Natural killer cell treated with Interleukin-12 subunit alpha and Interleukin-12 subunit beta and Interleukin-15 and Interleukin-18, amount 100 ng/mL, for 72 hours (primary cell): ENCODE measurements at places on chromosomes 6 and 20.

GRCh38 chr6:151352410-151353396 lies 38.7 kb downstream of the ZBTB2 start:
- no peaks in the 10 kb centered on the region for H3K36me3 ChIP-seq
- no peak for DNase-seq
- no peak overlapping the region for H3K27ac ChIP-seq

DNA sequence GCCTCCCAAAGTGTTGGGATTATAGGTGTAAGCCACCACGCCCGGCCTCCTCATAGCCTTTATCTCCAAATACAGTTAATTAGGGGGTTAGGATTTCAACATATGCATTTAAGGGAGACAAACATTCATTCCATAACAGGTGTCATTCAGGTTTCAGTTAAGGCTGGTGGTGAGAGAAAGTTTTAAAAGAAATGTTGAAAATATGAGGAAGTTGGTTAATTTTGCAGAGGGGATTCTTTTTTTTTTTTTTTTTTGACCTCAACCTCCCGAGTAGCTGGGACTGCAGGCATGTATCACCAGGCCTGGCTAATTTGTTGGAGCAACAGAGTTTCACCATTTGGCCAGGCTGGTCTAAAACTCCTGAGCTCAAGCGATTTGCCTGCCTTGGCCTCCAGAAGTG lies 12.5 kb upstream of the EBF4 start:
- no peaks in the 10 kb centered on the region for H3K4me1 ChIP-seq
- DNase-seq: no peak
- H3K27ac ChIP-seq: no peak overlapping the region
- H3K36me3 ChIP-seq: no peaks in the 10 kb centered on the region

DNA sequence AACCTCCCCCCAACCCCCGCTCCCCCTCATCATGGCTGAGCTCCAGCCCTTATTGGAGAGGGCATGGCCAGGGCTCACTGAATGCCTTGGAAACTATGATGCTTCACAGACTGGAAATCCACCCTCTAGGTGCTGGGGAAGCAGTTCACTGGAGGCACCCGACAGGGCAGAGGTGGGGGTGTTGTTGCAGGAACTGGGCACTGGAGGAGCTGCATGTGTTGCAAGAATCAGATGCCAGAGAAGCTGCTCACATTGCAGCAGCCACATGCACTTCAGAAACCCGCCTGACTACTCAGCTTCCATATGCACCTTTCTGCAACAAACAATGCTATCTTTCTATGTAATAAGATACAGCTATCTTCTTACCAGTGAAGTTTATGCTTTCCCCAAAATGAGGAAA lies 7.9 kb upstream of the TBPL1 start:
- H3K4me1 ChIP-seq: no peaks in the 10 kb centered on the region
- H3K36me3 ChIP-seq: no peaks in the 10 kb centered on the region
- H3K4me3 ChIP-seq: no peak overlapping the region
- no peak for DNase-seq
- no peak overlapping the region for H3K27ac ChIP-seq

GRCh38 chr6:109332748-109333147 lies 49.5 kb downstream of the CD164 start:
- H3K27ac ChIP-seq: no peak overlapping the region
- no peaks in the 10 kb centered on the region for H3K4me1 ChIP-seq

DNA sequence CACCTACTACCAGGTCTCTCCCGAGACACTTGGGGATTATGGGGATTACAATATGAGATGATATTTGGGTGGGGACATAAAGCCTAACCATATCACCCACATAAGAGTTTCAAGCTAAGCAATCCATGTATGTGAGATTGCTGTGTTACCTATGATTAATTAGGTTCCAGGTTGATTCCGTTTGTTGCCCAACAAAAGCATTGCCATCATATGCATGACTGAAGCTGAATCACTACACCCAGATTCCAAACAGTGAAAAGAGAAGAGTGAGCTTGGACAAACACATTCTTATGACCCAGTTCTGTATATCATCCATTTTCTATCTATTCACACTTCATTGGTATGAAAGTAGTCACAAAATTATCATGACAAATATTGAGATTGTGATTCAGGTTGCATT lies 952.5 kb upstream of the MAN1A1 start:
- no peaks in the 10 kb centered on the region for H3K36me3 ChIP-seq
- H3K27ac ChIP-seq: no peak overlapping the region
- H3K27me3 ChIP-seq: no peaks in the 10 kb centered on the region
- H3K4me3 ChIP-seq: no peak overlapping the region

DNA sequence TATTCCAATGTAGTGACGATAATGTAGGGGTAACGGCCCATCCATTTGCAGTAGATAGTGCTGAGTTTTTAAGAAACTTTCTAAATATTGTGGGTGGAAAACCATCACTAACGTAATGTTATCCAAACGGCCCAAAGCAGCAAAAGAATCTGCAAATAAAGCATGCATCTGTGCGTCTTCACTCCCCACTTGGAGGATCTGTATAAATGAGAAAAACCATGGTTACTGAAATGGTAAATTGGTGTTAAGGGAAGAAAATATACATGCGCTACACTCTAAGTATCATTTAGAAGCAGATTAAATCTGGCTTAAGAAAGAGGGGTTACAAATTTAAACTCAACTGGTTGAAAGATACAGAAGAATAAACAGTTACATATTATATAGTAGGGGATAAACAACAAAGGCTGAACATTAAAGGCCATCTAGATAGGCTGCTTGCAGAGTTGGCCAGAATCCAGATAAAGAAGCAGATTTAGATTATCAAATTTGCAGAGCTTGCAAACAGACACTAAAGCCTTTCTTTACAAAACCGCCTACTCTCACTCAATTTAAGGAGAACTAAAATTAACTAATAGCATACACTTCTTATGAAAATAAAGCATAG lies 93.3 kb downstream of the SESN1 start:
- H3K4me3 ChIP-seq: no peak overlapping the region
- peaks cover 32% of the 10 kb centered on the region for H3K4me1 ChIP-seq
- no peaks in the 10 kb centered on the region for H3K27me3 ChIP-seq
- no peaks in the 10 kb centered on the region for H3K36me3 ChIP-seq
- DNase-seq: no peak
- H3K27ac ChIP-seq: no peak overlapping the region

- H3K4me3 ChIP-seq: no peak overlapping the region
- H3K36me3 ChIP-seq: no peaks in the 10 kb centered on the region
- no peak for DNase-seq
- peaks cover 3% of the 10 kb centered on the region for H3K27me3 ChIP-seq
Observed at GRCh38 chr6:106069478-106069877, 16.7 kb upstream of the PRDM1 start.

GRCh38 chr6:139994998-139995397 lies 620.5 kb upstream of the CITED2 start:
- H3K4me3 ChIP-seq: no peak overlapping the region
- no peaks in the 10 kb centered on the region for H3K27me3 ChIP-seq
- no peaks in the 10 kb centered on the region for H3K36me3 ChIP-seq
- no peak overlapping the region for H3K27ac ChIP-seq
- DNase-seq: no peak

DNA sequence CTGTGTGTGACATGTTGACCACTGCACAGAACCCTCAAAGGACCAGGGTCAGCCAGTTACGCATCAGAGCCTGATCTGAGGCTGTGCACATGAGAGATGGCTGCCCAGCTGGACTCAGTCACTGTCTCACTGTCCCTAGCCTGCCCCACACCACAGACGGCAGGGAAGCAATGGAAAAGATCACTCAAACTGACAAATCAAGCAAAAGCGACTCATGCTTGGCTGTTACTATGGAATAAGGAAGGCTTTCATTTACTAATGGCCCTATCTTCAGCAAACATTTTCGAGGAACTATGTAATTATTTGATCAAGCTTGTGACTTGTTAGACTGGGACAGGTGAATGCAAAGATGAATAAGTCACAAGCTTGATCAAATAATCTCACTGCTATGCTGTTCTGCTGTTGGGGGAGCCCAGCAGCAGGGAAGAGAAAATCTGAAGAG lies 137.0 kb downstream of the SLC23A2 start:
- no peaks in the 10 kb centered on the region for H3K27me3 ChIP-seq
- H3K27ac ChIP-seq: no peak overlapping the region
- no peaks in the 10 kb centered on the region for H3K4me1 ChIP-seq
- H3K36me3 ChIP-seq: peaks cover 6% of the 10 kb centered on the region
- DNase-seq: no peak

DNA sequence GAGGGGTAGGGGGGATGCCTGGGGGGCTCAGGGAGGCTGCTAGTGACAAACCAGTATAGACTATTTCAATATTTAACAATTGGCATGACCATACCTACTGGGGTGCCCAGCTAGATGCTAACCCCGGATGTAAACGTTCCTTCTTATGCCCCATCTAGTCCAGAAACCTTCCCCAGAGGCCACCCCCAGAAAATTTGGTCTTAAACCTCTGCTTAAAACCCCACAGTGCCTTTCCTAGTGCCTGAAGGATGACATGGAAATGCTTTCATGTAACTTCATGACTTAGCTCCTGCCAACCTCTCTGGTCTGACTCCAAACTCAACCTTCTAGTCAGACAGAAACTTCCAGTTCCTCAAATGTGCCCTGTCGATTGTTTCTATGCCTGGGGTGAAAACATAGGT lies 52.0 kb downstream of the JPH2 start:
- DNase-seq: no peak
- no peaks in the 10 kb centered on the region for H3K27me3 ChIP-seq
- H3K4me1 ChIP-seq: no peaks in the 10 kb centered on the region
- no peak overlapping the region for H3K27ac ChIP-seq
- H3K36me3 ChIP-seq: no peaks in the 10 kb centered on the region

- no peak for DNase-seq
- H3K27ac ChIP-seq: no peak overlapping the region
- H3K4me1 ChIP-seq: no peaks in the 10 kb centered on the region
- H3K4me3 ChIP-seq: no peak overlapping the region
- no peaks in the 10 kb centered on the region for H3K36me3 ChIP-seq
- peaks cover 34% of the 10 kb centered on the region for H3K27me3 ChIP-seq
Observed at GRCh38 chr20:58967652-58968429, 13.2 kb upstream of the NELFCD start.

DNA sequence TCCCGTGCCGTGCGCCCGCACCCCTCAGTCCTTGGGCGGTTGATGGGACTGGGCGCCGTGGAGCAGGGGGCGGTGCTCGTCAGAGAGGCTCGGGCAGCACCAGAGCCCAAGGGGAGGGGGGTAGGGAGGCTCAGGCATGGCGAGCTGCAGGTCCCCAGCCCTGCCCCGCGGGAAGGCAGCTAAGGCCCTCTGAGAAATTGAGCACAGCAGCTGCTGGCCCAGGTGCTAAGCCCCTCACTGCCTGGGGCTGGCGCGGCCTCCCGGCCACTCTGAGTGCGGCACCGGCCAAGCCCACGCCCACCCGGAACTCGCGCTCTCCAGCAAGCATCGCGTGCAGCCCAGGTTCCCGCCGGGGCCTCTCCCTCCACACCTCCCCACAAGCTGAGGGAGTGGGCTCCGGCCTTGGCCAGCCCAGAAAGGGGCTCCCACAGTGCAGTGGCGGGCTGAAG lies 16.4 kb downstream of the SOX4 start:
- H3K27ac ChIP-seq: no peak overlapping the region
- DNase-seq: no peak
- H3K4me1 ChIP-seq: no peaks in the 10 kb centered on the region
- H3K27me3 ChIP-seq: peaks cover 4% of the 10 kb centered on the region

- H3K27ac ChIP-seq: no peak overlapping the region
- H3K4me1 ChIP-seq: no peaks in the 10 kb centered on the region
- peaks cover 10% of the 10 kb centered on the region for H3K36me3 ChIP-seq
- H3K27me3 ChIP-seq: peaks cover 50% of the 10 kb centered on the region
- no peak for DNase-seq
- H3K4me3 ChIP-seq: no peak overlapping the region
Observed at GRCh38 chr6:4451081-4451480, 315.7 kb upstream of the ECI2 start.

DNA sequence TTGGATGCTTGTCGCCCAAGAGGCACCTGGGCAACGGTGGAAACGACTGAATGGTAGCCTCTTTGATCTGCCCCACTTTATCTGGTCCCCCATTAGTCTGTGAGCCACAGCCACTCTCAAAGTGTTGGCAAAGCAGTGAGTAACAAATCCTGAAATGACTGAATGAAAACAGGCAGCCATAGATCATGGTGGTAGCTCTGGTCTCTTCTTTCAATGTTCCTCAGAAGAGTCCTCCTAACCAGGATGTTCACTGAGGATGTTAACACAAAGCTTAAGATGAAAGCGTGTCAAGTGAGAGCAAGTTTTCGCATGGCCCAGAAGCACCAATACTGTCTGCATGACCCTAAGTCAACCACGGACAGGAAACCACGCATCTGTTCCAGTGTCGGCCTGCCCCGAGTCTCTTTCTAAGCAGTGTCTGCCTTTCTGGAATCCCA lies 107.3 kb downstream of the IRF4 start:
- H3K27ac ChIP-seq: peak overlapping the region; percentile 99
- peaks cover 61% of the 10 kb centered on the region for H3K4me1 ChIP-seq
- peaks cover 13% of the 10 kb centered on the region for H3K36me3 ChIP-seq
- peak overlapping the region; percentile 90 for H3K4me3 ChIP-seq
- DNase-seq: peak; percentile 75
- no peaks in the 10 kb centered on the region for H3K27me3 ChIP-seq

GRCh38 chr6:155448668-155449449 lies 6.8 kb downstream of the NOX3 start:
- no peak for DNase-seq
- H3K4me3 ChIP-seq: no peak overlapping the region
- H3K4me1 ChIP-seq: peaks cover 20% of the 10 kb centered on the region
- H3K27me3 ChIP-seq: peaks cover 14% of the 10 kb centered on the region

DNA sequence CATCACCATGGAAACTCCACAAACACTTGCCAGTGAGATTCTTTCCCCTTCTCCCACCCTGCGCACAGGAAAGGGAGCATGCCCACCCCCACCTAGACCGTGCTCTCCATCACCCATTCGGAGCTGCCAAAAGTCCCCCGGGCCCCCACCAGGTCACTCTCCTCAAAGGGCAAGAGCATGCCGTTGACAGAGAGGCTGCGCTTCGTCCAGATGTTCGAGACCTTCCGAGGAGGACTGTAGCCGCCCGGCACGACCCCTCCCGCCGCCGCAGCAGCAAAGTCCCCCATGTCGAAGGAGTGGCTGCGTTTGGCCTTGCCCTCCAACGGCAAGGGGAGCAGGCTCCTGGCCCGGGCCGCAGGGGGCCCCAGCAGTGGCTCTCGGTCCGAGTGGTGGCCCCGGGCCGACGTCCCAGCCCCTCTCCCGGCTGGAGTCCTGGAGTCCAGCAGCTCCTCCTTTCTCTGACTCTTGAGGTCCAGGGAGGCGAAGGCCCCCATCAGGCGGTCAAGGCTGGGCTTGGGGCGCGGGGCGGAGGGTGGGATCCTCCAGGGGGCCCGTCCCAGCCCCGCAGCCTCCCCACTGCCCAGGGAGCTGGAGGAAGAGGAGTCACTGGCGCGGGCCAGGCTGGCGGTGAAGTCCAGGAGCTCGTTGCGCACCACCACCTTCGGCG lies 195.2 kb downstream of the LRFN2 start:
- H3K4me1 ChIP-seq: peaks cover 36% of the 10 kb centered on the region
- H3K27ac ChIP-seq: no peak overlapping the region
- DNase-seq: no peak
- H3K4me3 ChIP-seq: no peak overlapping the region
- H3K36me3 ChIP-seq: peaks cover 4% of the 10 kb centered on the region
